ENCODE measurements at places on chromosomes 6 and 20.

GRCh38 chr6:153801917-153802316 lies 237.1 kb upstream of the OPRM1 start:
- no peak for DNase-seq

- peak; percentile 68 for DNase-seq
These were observed 660 bp upstream of the TFB1M start for GRCh38 chr6:155314773-155315515.

GRCh38 chr6:129235167-129236000 lies 352.4 kb downstream of the LAMA2 start:
- no peak for DNase-seq

GRCh38 chr6:49839957-49840356 lies 26.4 kb downstream of the CRISP1 start:
- DNase-seq, result no peak

DNA sequence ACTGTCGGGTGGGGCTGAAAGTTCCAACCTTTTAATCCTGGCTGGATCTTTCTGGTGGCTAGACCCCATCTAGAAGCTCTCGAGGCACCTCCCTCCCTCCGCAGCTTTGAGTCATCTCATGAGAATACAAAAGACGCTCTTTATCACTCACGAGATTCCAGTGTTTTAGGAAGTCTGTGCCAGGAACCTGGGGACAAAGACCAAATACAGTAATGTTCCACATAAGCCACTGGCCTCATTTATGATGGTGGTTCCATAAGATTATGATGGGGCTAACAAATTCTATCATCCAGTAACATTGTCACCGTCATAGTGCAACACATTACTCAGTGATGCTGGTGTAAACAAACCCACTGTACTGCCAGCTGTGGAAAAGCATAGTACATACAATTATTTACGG lies 48.7 kb downstream of the NCOA7 start:
- peak; percentile 90 for DNase-seq

GRCh38 chr6:106440546-106440945 lies 80.0 kb downstream of the CRYBG1 start:
- DNase-seq, result no peak

DNA sequence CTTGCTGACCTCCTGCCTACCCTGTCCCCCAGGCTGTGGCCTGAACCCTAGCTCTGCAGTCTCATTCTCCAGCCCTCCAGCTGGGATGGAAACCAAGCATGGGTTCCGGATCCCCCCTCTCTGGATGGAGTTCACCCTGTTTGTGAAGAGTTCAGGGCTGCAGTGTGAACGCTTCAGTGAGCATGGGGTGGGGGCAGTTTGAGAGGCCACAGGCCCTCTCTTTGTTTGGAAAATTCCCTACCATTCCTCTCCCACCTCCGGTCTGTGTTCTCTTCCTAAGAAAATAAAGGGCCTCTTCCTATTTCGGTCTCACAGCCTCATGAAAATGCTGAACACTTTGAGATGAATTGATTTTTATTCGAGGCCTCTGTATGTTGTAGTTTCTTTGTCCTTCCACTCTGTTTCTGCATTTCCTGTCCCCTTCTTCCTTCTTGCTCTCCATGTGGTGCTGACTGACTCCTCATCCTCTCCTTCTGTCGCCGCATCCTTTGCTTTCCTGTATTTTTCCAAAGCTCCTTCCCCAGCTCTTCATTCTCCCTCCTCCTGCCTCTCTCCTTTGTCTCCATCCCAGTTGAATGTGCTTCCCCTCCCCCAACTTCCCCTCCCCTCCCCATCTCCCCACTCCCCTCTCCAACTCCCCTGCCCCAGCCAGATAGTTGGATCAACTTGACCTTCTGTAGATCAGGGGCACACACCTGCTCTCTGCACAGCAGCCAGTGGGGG lies 2.4 kb upstream of the KCNK5 start:
- DNase-seq, result no peak

DNA sequence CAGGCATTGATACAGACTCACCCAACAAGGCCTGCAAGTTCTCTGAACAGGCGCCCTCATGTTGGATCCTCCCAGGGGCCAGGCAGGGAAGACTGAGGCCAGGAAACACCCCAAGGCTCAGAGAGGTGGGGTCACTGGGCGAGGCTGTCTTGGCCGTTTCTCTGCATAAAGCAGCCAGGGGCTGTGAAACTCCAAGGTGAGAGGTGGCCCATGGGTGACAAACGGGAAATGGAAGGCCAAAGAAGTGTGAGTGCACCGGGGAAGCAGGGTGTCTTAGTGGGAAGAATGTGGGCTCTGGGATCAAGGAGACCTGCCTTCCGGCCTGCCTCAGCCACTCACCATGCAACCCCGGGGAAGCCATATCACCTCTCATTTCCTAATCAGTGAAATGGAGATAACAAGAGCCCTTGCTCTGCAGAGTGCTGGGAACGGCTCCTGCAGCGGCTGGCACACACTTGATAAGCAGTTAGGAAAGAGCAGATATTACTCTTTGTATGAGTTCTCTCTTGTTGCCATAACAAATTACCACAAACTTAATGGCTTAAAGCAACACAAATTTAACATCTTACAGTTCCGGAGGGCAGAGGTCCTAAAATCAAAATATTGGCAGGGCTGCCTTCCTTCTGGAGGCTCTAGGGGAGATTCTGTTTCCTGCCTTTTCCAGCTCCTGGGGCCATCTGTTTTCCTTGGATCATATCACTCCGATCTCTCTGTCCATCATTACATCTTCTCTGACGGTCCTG lies 168.6 kb downstream of the NFATC2 start:
- no peak for DNase-seq

Data from COLO829 (cell line).